ENCODE measurements at places on chromosomes 5 and 9. TPM values are rescaled to one million over a fixed set of nuclear protein-coding genes. Genes with fewer than 3 reads are reported as not detected.

- no peaks in the 10 kb centered on the region for H3K36me3 ChIP-seq
- H3K27ac ChIP-seq, result no peak overlapping the region
- H3K4me3 ChIP-seq, result no peak overlapping the region
Measured at GRCh38 chr9:79694676-79695400, 123.1 kb downstream of the TLE4 start.

DNA sequence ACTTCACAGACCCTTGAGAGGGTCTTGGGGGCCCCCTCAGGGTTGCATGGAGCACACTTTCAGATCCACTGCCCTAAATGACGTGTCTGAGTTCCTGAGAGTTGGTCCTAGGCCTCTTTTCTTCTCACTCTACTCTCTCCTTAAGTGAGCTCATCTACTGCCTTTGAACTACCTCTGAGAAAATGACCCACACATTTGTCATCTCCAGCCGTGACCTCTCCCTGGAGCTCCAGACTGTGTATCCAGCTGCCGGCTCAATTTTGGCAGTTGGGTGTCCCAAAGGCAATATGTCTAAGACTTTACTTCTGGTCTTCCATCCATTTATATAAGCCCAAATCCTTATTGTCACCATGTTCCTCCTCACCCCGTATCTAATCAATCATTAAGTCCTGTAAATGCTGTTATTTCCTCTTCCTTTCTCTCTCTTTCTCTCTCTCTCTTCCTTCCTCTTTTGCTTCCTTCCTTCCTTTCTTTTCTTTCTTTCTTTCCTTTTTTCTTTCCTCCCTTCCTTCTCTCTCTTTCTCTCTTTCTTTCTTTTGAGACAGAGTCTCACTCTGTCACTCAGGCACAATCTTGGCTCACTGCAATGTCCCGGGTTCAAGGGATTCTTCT lies 51.2 kb upstream of the HSPA9 start:
- H3K27ac ChIP-seq, result no peak overlapping the region
- no peaks in the 10 kb centered on the region for H3K36me3 ChIP-seq
- no peaks in the 10 kb centered on the region for H3K4me1 ChIP-seq
- no peaks in the 10 kb centered on the region for H3K27me3 ChIP-seq

- H3K36me3 ChIP-seq, result no peaks in the 10 kb centered on the region
- H3K4me3 ChIP-seq, result no peak overlapping the region
- H3K27ac ChIP-seq, result no peak overlapping the region
- no peak for DNase-seq
- H3K4me1 ChIP-seq, result no peaks in the 10 kb centered on the region
Measured at GRCh38 chr5:3027185-3027865, 275.8 kb upstream of the IRX2 start.

PCDHA4 gene
- polyA plus RNA-seq, result not detected

- H3K27ac ChIP-seq, result no peak overlapping the region
- H3K36me3 ChIP-seq, result no peaks in the 10 kb centered on the region
- no peak overlapping the region for H3K4me3 ChIP-seq
Measured at GRCh38 chr5:113235884-113236283, 198.9 kb downstream of the TSSK1B start.

PCDHB2 gene
- 4.4 TPM for polyA plus RNA-seq

SMIM32 gene
- not detected for polyA plus RNA-seq

GRCh38 chr5:54704333-54704732 lies 186.8 kb downstream of the SNX18 start:
- DNase-seq, result peak; percentile 7
- peaks cover 42% of the 10 kb centered on the region for H3K4me1 ChIP-seq
- H3K27ac ChIP-seq, result peak overlapping the region; percentile 67
- H3K4me3 ChIP-seq, result 0 out of 2 replicates have a peak overlapping the region, but pooled peaks have one; percentile 40
- H3K36me3 ChIP-seq, result no peaks in the 10 kb centered on the region

GZMA gene
- polyA plus RNA-seq, result not detected

- DNase-seq, result no peak
- peaks cover 34% of the 10 kb centered on the region for H3K4me1 ChIP-seq
- no peak overlapping the region for H3K27ac ChIP-seq
- peaks cover 8% of the 10 kb centered on the region for H3K27me3 ChIP-seq
Measured at GRCh38 chr9:96135753-96136290, 166.2 kb downstream of the HSD17B3 start.

DNA sequence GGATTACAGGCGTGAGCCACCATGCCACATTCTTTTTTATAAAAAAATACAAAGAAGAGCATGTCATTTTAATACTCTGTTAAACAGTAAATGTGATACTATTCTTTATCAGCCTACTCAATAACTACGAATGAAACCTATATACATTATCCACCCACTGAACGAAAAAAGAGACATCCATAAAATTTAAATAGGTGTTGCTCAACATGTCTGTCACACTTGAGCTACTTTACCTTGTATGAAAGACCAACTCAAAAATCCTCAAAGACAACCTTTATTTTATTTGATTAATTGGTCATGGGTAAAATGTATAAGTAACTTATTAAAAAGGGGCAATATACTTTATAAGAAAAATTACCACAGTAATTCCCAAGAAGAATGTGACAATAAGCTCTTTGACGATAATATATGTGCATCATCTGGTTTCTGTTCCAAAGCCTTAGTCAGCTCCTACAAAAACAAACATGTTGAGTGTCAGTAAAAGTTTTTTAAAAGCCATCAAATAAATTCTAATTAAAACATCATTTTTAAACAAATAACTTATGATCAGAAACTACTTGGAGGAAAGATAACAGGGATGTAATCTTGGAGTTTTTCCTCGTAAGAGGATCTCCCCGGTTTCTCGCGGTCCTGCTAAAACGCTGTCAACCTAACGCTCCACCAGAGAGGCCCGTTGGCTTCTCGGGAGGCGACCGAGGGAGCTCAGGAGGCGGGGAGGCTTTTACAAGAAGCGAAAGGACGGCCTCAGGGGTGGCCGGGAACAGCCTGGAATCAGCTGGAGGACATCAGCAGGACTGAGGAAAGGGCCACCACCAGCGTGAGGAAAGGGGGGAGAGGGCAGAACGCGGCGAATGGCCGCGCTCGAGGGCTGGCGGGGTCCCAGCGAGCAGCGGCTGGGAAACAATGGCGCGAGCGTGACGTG lies 13.5 kb upstream of the ANKRD18B start:
- H3K4me3 ChIP-seq, result peak overlapping the region; percentile 82
- H3K4me1 ChIP-seq, result peaks cover 37% of the 10 kb centered on the region
- no peaks in the 10 kb centered on the region for H3K36me3 ChIP-seq
- DNase-seq, result peak; percentile 82
- no peaks in the 10 kb centered on the region for H3K27me3 ChIP-seq
- H3K27ac ChIP-seq, result peak overlapping the region; percentile 97

ICE1 gene
- polyA plus RNA-seq, result 12.2 TPM

GRCh38 chr5:175567954-175568353 lies 89.6 kb downstream of the SFXN1 start:
- H3K27me3 ChIP-seq, result no peaks in the 10 kb centered on the region
- H3K4me3 ChIP-seq, result no peak overlapping the region
- H3K4me1 ChIP-seq, result no peaks in the 10 kb centered on the region
- DNase-seq, result no peak
- H3K36me3 ChIP-seq, result no peaks in the 10 kb centered on the region

AK8 gene
- 0.89 TPM for polyA plus RNA-seq

DNA sequence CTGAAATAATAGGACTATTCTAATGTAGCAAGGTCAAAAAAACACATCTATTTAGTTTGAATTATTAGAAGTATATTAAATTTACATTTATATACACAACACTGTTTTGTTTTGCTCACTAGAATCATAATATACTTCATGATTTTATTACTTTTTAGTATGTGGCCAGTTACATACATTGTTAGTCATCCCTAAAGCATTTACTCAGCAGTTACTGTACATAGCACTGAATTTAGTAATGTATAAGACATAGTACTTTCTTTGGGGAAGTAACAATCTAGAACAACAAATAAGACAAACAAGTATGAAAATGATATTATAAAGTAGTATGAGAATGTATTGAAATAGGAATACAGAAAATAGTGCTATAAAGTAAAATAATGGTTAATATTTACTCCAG lies 28.2 kb downstream of the ERCC8 start:
- no peak overlapping the region for H3K4me3 ChIP-seq
- no peak overlapping the region for H3K27ac ChIP-seq
- H3K36me3 ChIP-seq, result peaks cover 18% of the 10 kb centered on the region
- peak; percentile 55 for DNase-seq
- H3K4me1 ChIP-seq, result peaks cover 6% of the 10 kb centered on the region

TAF11L12 gene
- not detected for polyA plus RNA-seq

SMIM33 gene
- not detected for polyA plus RNA-seq

DNA sequence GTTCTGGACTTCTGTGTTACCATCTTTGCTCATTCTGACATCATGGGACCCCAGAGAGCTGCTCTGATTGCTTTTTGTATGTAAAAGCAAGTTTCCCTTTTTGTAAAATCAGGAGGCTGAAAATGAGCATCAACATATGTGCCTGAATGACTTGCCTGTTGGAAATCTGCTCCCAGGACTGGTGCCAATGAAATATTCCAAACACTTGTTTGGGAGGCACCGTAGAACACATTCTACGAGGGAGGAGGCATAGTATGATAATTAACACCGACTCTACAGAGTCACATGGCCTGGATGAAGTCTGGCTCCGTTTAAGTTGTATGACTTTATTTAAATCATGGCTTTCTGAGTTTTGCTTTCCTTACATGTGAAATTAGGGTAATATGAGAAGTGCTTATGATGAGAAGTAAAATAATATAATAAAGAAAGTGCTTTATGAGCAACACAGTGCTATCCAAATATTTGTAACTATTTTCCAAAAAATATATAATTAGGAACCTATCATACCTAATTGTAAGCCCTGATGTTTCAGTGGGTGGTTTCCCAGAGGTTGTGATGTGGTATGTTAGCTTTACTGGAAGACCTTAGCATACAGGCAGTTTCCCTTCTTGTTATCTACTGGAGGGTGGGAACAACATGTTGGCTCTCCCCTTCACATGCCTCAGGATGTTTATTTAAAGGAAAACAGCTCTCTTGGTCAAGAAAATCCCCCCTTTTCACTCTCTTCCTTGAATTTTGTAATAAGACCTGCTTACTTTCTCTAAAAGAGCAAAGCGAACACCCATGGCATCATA lies 238.1 kb downstream of the FBXL7 start:
- DNase-seq, result peak; percentile 39
- H3K4me3 ChIP-seq, result peak overlapping the region; percentile 39
- H3K36me3 ChIP-seq, result no peaks in the 10 kb centered on the region
- H3K27ac ChIP-seq, result peak overlapping the region; percentile 34

DNA sequence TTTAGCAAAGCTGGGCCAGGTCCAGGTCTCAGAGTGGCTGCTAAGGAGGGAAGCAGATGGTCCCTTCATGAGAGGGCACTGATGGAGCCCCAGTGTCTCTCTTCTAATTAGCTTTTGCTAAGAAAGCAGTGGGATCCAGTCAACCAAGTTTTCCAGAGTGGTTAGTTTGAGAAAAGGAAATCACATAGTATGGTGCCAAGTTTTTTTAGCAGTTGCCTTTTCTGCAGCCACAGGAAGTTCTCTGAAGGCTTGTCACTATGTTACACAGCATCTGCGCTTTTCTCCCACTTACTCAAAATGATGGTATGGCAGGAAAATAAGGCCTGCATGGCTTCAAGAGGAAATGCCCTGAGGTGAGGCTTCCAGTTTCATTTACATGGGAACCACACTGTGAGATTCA lies 331.5 kb upstream of the ZNF462 start:
- H3K4me1 ChIP-seq, result no peaks in the 10 kb centered on the region
- DNase-seq, result no peak
- H3K27ac ChIP-seq, result no peak overlapping the region
- no peaks in the 10 kb centered on the region for H3K27me3 ChIP-seq

- H3K36me3 ChIP-seq, result peaks cover 6% of the 10 kb centered on the region
- no peak overlapping the region for H3K27ac ChIP-seq
- peaks cover 65% of the 10 kb centered on the region for H3K4me1 ChIP-seq
- no peak for DNase-seq
- H3K4me3 ChIP-seq, result no peak overlapping the region
- H3K27me3 ChIP-seq, result no peaks in the 10 kb centered on the region
Measured at GRCh38 chr5:72153551-72153950, 46.3 kb downstream of the MAP1B start.

PIGO gene
- 18.6 TPM for polyA plus RNA-seq

ECM2 gene
- 2.4 TPM for polyA plus RNA-seq

DNA sequence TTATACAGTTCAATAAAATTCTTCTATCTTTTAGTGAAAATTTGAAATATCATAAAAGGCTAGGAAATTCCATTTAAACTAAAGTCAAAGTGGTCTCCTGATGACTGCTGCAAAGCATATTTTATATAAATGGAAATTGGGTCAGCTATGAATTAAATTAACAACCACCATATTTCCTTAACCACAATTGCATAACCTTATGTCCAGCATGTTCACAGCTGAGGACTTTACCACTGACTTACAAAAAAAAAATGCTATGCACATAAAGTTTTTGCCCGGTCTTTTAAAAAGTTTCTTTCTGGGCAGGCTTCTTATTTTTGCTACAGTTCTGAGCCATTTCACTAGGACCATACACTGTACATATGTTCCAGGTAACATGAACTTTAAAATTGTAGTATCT lies 208.6 kb upstream of the RGMB start:
- no peaks in the 10 kb centered on the region for H3K27me3 ChIP-seq
- peaks cover 3% of the 10 kb centered on the region for H3K4me1 ChIP-seq
- no peak overlapping the region for H3K27ac ChIP-seq
- no peak overlapping the region for H3K4me3 ChIP-seq

DNA sequence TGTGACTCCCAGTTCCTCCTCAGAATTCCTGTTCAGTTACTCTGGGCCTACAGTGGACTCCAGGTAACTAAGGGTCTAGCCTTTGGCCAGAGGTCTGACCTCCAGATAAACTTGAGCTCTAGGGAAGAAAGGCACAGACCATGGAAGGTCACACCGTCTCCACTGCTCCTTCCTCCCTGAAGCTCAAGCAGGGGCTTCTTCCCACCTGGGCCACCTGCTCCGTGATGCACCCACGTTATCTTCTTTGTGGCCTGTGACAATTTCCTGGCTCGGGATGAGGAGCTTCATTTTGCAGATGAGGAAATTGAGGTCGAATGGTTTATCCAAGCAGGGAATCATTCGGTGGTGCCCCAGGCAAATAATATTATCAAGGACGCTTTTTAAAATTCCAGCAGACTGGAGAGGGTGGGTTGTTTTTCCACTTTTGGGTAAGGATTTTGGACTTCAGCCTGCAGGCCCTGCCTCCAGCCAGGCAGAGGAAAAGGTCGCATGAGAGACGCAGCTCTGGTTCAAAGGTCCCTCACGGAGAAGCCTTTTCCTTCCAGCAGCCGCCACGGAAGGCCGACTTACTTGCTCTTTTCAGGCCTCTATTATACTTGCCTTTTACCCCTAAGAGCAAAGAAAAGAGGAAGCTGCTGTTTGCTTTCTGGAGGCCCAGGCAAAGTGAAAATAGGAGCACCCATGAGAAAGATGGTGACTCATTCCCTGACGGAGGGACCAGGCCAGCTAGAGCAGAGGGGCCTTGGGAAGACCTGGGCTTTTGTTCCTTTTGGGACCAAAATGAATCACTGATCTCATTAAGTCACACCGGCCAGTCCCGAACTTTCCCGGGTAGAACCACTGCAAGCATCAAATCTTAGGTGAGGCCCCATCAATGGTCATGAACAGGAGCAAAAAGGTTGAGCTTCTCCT lies 22.8 kb upstream of the DUSP1 start:
- H3K27ac ChIP-seq, result peak overlapping the region; percentile 82
- no peaks in the 10 kb centered on the region for H3K27me3 ChIP-seq
- peaks cover 59% of the 10 kb centered on the region for H3K4me1 ChIP-seq
- no peaks in the 10 kb centered on the region for H3K36me3 ChIP-seq
- peak; percentile 70 for DNase-seq
